Vagina (tissue), 2 donors: ENCODE measurements at places on chromosomes 2 and 18.
A peak's percentile ranks its signal among the peaks of the same experiment; 100 is the strongest.

GRCh38 chr2:98753801-98754200 is 22.9 kb upstream of the MGAT4A start:
- no peak for DNase-seq

DNA sequence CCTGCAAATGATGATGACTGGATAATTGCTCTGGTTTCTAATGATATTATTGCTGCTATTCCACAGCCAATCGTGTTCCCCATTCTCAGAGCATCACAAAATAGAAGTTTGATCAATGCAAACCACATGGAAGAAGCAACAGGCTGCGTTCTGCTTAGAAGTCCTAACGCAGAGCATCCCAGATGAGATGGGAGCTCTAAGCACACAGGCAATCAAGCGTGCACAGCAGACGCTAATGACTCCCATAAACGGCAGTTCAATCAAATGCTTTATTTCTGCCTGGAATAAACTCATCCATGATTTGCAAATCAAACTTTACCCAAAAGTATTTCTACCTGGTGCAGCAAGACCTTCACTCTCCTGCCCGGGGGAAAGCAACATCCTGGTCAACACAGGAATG is 304.2 kb downstream of the FBXO15 start:
- peak; percentile 29 for DNase-seq

- no peak for DNase-seq
Observed at GRCh38 chr2:53880756-53881155, 21.0 kb upstream of the GPR75 start.

DNA sequence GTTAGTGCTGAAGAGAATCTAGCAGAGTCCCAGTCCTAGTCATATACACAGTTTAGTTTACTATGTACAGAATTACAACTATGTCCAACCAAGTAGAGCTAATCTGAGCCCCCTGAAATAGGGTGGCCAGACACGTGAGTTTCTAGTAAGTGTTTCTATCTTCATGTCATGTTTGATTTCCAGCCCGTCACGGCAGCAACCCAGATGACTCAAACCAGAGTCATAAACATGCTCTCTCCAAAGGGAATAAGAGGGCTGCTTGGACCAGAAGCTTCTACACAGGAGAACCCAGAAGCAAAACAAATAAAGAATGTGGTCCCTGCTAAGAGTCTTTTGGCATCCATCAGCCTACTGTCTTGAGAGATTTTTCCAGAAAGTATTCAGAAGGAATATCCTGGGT is 64.9 kb upstream of the WIPF1 start:
- no peak for DNase-seq

- no peak for DNase-seq
Observed at GRCh38 chr2:20421988-20422370, 24.9 kb upstream of the RHOB start.

DNA sequence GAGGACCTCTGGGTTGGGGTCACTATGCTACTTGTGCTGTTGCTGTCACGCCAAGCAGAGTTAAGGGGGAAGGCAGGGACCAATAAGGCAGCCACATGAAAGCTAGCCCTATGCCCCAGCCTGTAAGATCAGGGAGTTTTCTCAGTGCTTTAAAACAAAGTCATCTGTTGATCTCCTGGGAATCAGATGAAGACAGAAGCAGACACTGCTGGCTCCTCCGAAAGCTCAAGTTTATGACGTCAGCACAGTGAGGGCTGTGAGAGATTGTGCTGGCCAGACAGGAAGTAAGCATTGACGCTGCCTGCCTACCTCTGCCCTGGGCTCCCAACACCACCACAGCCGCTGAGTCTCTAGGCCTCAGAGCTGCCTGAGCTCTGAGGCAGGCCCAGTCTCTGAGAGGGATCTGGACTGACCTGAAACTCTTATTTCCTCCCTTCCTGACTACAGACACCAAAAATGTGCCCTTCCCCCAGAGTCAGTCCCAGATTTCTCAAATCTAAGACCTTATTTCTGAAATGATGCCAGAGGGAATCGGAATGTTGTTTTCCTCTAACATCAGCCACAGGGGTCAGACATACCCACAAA is 118.1 kb upstream of the EPAS1 start:
- DNase-seq, result no peak
